ENCODE measurements at places on chromosomes 2 and 18.
A peak's percentile ranks its signal among the peaks of the same experiment; 100 is the strongest.

DNA sequence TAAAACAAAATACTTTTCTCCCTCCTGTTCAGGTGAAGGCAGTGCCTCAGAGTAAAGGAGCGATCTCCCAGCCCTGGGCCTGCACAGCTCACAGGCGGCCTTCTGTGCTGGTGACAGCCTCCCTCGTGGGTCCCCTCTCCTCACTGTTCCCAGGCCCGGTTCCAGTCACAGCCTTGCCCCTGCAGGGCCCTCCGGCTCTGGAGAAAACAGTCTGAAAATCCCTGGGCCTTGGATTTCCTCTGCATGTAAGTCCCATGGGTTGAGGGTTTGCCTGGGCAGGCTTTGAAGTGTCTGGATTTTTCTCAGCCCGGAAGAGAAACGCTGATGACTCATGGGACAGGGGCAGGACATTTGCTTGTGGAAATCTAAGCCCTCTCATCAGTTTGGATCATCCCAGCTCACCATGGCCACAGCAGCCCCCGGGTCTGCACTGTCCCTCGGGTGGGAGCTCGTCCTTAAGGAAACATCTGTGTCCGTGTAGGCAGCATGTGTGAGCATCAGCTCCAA lies 186.1 kb upstream of the RAB12 start:
- DNase-seq: no peak

DNA sequence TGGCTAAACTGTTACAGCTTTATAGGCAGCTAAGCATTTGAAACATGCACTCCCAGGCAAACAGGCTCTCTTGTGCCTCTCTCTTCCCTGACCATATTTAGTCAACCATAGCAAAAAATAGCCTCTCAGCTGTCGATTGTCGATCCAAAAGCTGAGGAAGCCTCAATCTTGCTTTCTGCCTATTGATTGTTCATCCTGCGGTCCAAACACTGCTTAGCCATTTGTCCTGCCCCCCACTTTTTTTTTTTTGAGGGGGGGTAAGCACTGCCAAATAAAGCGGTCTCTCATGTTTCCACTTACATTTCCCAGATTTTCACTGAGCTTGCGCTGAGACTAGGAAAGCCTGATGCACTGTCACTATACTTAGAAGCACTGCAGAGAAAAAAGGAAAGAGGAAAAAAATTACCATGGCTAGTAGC lies 90.8 kb downstream of the MIB1 start:
- DNase-seq: no peak

DNA sequence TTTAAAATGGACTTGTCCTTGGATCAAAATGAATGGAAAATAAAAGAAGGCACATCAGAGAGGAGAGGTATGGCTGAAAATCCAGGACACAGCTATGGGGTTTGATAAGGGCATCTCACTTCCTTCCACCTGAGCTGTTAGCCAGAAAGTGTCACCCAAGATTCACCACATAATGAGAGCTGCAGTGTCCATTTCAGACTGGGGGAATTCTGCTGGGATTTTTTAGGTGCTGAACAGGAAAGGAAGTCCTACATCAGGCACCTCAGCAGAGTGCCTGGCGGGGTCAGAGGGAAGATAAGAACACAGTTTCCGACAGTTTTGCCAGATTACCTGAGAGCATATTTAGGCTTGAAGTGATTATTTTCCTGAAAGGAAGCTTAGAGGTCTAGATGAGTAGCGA lies 187.6 kb upstream of the HNMT start:
- no peak for DNase-seq

DNA sequence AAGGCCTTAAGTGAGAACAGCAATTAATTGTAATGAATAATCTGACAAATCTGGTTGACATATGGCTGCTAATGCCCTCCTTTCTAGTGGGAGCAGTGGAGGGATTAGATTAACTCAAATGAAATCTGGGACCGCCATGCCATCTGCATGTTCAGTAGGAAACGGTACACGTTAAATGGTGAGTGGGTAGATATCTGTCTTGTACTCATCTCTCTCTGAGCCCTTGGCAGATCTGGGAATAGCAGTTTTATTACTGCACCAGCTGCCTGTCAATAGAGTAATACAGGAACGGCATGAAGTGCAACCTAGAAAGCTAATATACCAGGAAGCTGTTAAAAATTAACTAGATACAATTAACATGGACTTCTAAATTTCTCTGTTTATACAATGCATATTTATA lies 258.8 kb downstream of the GPD2 start:
- DNase-seq: peak; percentile 21

- DNase-seq: no peak
These were observed 15.3 kb upstream of the IL36G start for GRCh38 chr2:112962308-112963175.

DNA sequence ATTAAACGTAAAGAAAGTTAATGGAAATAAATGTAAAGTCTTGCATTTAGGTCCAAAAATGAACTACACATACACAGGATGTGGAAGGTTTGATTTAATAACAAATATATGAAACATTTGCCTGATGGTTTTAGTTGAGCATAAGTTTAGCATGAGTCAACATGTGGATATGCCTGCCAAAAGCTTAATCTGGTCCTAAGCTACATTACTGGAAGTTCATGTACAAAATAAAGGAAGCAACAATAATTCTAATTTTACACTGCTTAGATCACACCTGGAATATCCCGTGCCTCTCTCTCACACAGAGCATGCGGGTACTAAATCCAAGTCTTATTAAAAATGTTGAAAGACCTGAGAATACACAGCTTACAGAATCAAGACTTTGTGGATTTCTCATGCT lies 276.5 kb upstream of the NRP2 start:
- DNase-seq: no peak

GRCh38 chr2:133655610-133656009 lies 87.3 kb upstream of the NCKAP5 start:
- no peak for DNase-seq

GRCh38 chr2:235976516-235976915 lies 191.7 kb downstream of the GBX2 start:
- DNase-seq: no peak

DNA sequence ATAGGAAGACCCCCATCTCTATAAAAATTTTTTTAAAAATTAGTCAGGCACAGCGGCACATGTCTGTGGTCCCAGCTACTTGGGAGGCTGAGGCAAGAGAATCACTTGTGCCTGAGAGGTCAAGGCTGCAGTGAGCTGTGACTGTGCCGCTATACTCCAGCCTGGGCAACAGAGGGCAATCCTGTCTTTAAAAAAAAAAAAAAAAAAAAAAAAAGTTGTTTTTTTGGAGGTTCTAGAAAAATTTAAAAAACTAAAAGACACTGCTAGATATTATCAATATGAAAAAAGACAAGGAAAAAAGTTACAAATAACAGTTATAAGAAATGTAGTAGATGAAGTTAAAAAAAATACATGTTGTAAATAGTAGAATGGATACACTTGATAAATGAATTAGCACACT lies 56.1 kb upstream of the C2orf15 start:
- no peak for DNase-seq

- DNase-seq: no peak
These were observed 97.9 kb upstream of the RIOK3 start for GRCh38 chr18:23355206-23355605.

- DNase-seq: no peak
These were observed 40.2 kb upstream of the GMCL1 start for GRCh38 chr2:69789175-69789721.

GRCh38 chr2:203451689-203452088 lies 83.4 kb downstream of the RAPH1 start:
- DNase-seq: no peak

DNA sequence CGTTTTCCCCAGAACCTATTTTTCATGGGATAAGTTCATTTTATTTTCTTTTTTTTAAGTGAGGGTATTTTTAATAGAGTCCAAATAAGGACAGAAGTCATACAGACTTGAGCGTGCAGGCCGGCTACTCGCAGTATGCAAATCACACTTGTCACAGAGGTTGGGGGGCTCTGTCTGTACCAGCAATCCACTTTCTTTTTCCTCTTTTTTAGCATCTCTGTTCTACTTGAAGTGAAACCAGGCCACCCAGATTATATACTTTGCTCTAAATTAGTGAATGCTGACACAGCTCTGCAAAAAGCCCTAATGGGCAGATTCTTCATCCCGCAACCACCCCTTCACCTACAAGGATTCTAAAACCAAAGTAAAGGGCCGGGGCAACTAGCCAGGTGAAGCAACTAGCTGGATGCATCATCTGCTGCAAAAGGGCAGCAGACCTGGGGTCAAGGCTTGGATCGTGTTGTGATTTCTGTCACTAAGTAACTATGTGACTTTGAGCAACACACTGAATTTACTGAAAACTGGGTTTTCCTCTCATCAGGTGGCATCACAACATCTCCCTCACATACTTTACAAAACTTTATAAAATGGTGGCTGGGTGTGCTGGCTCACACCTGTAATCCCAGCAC lies 18.4 kb downstream of the KDSR start:
- DNase-seq: no peak

GRCh38 chr2:171160119-171160955 lies at the start of gene TLK1:
TSS of gene TLK1 (minus strand) at chr2:171160893. CDS start at chr2:171160428, 465 bp downstream.
- peak; percentile 53 for DNase-seq

DNA sequence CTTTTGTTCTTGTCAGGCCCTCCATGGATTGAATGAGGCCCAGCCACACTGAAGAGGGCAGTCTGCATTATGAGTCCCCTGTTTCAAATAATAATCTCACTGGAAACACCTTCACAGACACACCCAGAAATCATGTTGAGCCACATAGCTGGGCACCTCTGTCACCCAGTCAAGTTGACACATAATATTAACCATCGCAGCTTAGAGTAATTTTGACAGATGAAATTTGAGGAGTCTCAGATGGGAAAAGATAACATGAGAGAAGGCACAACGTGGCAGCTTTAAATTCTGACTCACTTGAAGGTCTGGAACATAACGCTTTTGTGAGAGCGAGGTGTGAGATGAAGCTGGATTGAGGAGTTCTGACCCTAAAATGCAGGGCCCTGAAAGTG lies 70.9 kb upstream of the TMEM87B start:
- no peak for DNase-seq

- no peak for DNase-seq
These were observed 82.1 kb downstream of the UXS1 start for GRCh38 chr2:106111882-106112571.

- no peak for DNase-seq
These were observed 1.8 kb downstream of the DPP4 start for GRCh38 chr2:162072181-162072702.

- DNase-seq: no peak
These were observed 422.7 kb downstream of the TGIF1 start for GRCh38 chr18:3872641-3873040.

- no peak for DNase-seq
These were observed 148.8 kb downstream of the ACKR3 start for GRCh38 chr2:236718207-236718992.

DNA sequence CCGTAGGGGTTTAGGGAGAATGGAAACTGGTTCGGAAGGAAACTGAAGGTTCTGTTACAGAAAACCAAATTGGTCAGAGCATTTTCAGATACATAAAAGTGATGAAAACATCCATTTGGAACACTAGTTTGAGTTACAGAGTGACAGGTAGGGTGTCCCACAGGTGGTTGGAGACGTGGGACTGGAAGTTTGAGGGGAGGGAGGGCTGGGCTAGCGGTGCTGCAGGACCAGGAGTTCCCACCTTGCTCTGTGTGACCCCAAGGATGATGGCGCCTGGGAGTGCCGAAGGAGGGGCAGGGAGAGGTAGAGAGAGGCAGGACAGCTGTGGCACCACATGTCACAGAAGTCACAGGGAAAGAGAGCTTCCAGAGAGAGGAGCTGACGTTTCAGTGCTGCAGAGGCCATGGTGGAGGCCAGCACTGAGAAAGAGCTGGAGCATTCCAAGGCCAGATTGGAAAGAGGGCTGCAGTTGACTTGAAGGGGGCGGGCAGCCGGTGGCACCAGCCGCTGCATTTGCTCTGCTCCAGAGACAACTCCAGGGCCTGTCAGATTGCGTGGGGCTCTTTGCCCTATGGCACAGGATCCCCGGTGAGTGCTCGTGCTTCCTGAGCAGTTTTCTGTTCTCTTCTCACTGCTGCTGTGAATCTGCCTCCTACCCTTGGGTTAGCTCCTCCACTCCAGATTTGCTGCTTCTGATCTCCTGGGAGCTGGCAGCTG lies 56.2 kb upstream of the FOSL2 start:
- DNase-seq: peak; percentile 54

- no peak for DNase-seq
These were observed 49.0 kb downstream of the MARCO start for GRCh38 chr2:118990757-118991545.

DNA sequence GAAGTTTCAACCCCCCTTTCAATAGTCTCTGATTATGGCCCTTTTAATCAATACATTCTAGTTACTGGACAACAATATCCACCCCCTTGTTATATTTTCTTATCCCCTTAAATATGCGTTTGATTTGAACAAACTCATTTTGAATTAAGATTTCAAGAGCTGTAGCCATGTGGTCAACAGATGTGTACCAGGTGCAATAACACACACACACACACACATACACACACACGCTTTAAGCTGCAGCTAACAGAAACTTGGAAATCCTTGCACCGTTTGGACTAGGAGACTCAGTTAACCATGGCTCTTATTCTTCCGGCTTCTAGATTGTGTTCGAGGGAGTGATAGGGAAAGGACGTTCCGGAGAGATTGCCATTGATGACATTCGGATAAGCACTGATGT lies 82.8 kb downstream of the NRP2 start:
- DNase-seq: no peak

GRCh38 chr2:152433289-152433688 lies 98.3 kb downstream of the FMNL2 start:
- no peak for DNase-seq

Data from DMS 273 treated with DMSO at 0.1 percent for 48 hours (cell line).